ENCODE measurements at places on chromosomes 16 and 17. TPM values are rescaled to one million over a fixed set of nuclear protein-coding genes. Genes with fewer than 3 reads are reported as not detected.

Gene OR1A1
- not detected for total RNA-seq

Gene DLG4
- total RNA-seq, result 4.5 TPM

Gene YBX2
- 0.45 TPM for total RNA-seq

Gene ZNF821
- 3.7 TPM for total RNA-seq

Gene SLC13A2
- 0.12 TPM for total RNA-seq

Gene MRC2
- total RNA-seq, result 55.5 TPM

Gene PKMYT1
- total RNA-seq, result 57.1 TPM

Gene TLCD2
- total RNA-seq, result 1.5 TPM

Gene KRT36
- total RNA-seq, result not detected

Gene DRC7
- not detected for total RNA-seq

Gene ATP2A3
- total RNA-seq, result 5.7 TPM
